ENCODE measurements at places on chromosomes 2 and 18.

DNA sequence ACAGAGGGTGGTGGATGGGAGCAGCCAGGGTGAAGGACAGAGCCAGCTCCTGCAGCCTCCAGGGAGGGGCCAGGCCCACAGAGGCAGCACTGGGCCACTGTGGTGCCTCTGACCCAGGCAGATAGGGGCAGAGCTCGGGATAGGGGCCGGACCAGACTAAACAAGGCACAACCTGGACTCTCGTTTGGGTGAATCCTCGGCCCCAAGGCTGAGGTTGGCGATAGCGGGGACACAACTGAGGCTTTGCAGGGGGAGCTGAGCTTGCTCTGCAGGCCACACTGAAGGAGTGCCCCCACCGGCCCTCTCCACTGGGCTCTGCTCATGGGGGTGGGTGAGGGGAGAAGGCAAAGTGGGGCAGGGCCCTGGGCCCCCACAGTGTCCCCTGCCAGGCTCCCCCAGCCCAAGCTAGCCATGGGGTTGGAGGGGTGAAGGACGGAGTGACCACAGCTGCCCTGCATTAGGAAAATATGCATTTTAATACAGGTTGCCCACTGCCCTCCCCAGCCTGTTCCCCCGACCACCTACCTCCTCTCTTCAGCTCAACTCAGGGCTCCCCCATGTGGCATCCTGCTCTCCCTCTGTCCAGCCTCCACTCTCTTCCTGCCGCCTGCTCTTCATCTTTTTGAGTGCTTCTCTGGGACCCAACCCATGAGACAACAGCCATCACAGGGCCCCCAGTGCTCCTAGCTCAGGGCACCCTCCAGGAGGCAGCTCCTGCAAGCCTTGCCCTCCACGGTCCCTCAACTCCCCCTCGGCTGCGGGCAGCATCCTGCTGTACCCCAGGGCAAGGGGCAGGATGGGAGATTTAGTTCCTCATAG is 152.8 kb downstream of the INHBB start:
- no peak for DNase-seq

- no peak for DNase-seq
Measured at GRCh38 chr2:127437781-127438726, 19.8 kb downstream of the PROC start.

GRCh38 chr2:228681979-228682378 is 500.5 kb upstream of the SPHKAP start:
- no peak for DNase-seq

- DNase-seq, result no peak
Measured at GRCh38 chr2:134420259-134420658, 166.4 kb downstream of the MGAT5 start.

GRCh38 chr2:24922556-24922955 is 2.5 kb upstream of the ADCY3 start:
- DNase-seq, result no peak

DNA sequence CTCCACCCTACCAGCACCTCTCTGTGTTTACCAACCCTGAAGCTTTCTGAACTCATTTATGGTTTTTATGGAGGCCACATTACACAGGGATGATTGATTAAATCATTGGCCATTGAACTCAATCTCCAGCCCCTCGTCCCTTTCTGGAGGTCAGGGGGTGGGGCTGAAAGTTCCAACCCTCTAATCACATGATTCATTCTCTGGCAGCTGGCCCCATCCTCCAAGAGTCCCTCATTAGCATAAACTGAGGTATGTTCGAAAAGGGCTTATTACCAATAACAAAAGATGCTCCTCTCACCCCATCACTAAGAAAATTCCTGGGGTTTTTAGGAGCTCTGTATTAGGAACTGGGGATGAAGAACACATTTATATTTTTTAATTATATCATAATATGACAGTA is 92.3 kb downstream of the DIS3L2 start:
- no peak for DNase-seq

DNA sequence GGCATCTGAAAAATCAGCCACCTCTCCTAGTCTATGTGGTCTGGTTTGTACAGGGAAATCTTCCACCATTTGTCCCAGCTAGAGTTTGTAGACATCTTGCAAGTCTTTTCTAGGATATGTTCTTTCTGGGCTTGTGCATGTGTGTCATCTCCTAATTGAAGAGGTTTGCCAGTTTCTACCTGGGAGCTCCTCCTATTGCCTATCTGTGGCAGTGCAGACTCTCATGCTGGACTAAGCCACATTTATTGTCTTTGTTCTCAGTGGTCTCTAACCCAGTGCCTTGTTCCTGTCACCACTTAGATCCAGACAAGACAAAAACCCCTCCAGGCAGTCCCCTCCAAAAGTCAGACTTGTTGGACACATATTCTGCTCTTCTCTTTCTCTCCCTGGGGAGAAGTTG is 72.0 kb upstream of the MRPS9 start:
- no peak for DNase-seq

- DNase-seq, result no peak
Measured at GRCh38 chr18:11741505-11742145, 52.6 kb downstream of the GNAL start.

DNA sequence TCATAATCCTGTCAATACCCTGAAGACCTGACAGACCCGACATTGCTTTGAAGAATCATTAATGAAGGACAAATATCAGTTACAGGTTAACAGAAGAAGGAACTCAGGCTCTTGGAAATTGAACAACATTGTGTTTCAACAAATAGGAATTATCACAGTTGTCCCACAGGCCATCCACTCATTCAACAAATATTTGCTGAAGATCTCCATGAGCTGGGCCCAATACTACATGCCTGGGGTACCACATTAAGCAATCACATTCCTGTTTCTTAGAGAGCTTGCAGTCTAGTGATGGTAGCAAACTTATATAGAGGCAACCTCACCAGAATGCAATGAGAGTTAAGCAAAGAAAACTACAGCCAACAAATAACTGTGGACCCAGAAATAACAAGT is 671.6 kb upstream of the ACVR2A start:
- no peak for DNase-seq

DNA sequence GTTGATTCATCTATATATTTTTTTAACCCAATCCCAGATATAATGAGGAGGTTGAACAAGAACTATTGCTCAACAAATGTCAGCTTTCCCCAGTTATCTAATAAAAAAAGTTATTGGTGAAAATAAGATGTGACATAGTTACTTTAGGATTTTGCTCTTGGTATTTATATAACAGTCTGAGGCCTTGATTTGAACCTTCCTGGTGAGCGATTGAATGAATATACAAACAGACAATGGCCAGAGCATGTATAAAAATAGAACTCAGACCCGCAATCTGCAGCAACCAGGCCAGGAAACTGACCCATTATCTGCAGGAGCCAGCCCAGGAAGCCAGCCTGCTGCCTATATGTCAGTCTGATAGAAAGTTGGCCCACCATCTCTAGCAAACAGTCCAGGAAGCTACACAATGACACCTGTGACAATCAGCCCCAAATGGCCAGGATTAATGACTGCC is 81.6 kb downstream of the HS6ST1 start:
- no peak for DNase-seq

DNA sequence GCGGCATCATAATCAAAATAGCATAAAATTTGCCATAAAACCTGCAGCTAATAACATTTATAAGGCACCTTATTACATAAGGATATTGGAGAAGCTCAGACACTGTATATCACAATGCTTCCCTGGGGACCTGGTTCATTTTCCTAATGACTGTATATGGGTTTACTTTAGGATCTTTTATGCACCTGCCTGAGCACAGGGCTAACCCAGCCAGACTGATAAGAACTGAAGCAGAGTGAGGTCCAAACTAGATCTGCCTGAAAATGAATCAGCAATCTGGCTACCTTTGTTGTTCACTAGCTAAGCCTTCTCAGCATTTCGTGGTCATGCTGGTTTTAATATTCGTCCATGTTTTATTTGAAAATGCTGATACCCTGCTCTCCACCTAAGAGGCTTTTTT is 1922.3 kb upstream of the CELF4 start:
- no peak for DNase-seq

GRCh38 chr2:24830351-24830750 is 37.1 kb downstream of the CENPO start:
- DNase-seq, result no peak

DNA sequence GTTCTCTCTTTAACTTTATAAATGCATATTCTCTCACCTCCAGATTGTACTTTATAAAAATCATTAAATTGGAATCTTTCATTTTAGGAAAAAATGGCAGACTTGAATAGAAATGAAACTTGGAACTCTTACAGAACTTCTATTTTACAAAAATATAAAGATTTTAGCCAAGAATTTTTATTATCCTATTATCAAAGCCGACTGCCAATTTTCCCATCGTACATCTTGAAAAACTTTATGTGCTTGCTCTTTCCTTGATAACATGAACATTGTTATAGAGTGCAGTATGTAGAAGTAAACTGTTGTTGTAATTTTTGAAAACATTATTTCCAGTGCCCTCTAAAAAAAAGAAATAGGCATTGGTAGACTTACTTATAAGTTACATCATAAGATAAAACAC is 475.7 kb upstream of the REG3G start:
- DNase-seq, result no peak

DNA sequence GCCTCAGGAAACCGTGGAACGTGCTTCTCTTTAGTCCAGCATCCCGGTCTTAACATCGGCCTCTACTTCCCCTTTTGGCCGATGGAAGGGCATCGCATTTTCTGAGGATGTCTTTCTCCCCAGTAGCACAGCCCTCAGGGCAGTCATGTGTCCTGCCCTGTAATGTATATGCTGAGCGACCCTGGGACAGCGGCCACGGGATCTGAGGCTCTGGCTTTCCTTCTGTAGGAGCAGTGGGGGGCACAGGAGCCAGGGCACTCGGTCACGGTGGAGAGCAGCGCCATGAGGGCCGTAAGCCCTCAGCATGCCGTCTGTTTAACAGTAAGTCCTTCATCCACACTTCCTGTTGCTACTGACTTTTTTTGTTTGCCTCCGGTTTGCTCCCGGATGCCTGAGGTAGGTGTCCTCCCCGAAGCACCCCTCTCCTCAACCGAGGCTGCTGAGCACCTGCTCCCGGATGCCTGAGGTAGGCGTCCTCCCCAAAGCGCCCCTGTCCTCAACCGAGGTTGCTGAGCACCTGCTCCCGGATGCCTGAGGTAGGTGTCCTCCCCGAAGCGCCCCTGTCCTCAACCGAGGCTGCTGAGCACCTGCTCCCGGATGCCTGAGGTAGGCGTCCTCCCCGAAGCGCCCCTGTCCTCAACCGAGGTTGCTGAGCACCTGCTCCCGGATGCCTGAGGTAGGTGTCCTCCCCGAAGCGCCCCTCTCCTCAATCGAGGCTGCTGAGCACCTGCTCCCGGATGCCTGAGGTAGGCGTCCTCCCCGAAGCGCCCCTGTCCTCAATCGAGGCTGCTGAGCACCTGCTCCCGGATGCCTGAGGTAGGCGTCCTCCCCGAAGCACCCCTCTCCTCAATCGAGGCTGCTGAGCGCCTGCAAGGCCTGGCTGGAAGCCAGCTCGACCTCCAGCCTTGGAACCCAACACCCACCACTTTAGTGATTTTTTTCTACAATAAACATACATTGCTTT is 169.3 kb downstream of the HDAC4 start:
- no peak for DNase-seq

GRCh38 chr2:241237949-241238371 is 49.5 kb downstream of the ANO7 start:
- no peak for DNase-seq

DNA sequence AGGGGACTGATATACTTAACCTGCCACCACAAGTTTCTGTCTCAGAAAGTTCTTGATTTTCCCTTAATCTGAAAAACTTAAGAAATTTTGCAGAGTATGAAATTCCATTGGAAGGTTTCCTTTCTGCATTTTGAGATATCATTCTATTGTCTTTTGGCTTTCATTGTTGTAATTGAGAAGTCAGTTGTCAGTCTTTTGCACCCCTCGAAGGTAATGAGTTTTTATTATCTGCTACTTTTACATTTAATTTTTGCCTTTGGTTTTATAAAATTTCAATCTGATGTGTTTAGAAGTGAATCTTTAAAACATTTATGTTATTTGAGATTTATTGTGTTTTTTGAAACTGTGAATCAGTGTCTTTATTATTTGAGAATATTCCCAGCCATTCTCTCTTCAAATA is 4.8 kb upstream of the IL36A start:
- DNase-seq, result no peak

DNA sequence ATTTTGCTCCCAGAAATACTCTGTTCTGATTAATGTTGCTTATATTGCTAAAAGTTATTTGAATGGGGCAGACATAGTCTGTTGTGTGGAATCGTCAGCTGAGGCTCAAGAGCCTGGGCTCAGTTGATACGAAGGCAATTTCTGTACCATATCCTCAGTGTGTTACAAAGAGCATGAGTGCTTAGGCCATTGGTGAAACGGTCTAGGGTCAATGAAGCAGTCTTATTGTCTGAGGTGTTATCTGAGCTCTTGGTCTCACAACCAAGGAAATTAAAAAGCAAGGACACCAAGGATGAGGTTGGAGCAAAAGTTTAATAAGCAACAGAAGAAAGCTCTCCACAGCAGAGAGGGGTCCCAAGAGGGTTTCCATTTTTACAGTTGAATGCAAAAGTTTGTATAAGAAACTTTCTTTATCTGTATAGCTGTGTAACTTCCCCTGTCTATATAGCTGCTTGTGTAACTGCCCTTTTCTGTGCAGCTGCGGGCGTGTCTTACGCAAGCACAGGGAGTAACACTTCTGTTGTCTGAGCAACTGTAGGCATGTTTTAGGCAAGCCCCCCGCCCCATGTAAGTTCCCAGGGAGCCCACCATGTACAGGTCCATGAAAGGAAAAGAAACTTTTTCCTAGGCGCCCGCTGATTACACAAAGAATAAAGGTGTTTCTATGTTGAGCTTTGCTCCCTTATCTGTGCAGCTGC is 40.6 kb upstream of the DSC1 start:
- DNase-seq, result no peak

Data from thoracic aorta (tissue), 2 donors.